Cardiac ventricle fibroblast (primary cell): ENCODE measurements at places on chromosomes 4 and X. TPM values are rescaled to one million over a fixed set of nuclear protein-coding genes. Genes with fewer than 3 reads are reported as not detected.

ZCCHC18 gene
- 0.49 TPM in 1 of 2 replicates, not detected in the other for total RNA-seq

POF1B gene
- total RNA-seq = not detected in 2 replicates

HTN1 gene
- total RNA-seq = not detected in 2 replicates

FAT4 gene
- 22.4 and 24.1 TPM in 2 replicates for total RNA-seq

KLF3 gene
- 19.8 and 27.9 TPM in 2 replicates for total RNA-seq

EXOC1L gene
- not detected in 2 replicates for total RNA-seq

IRS4 gene
- total RNA-seq = not detected in 2 replicates

STK32B gene
- total RNA-seq = 1.7 and 2.3 TPM in 2 replicates
